ENCODE measurements at places on chromosomes 12 and 14. TPM values are rescaled to one million over a fixed set of nuclear protein-coding genes. Genes with fewer than 3 reads are reported as not detected.

- DNase-seq: no peak
These were observed 162.5 kb downstream of the PPM1H start for GRCh38 chr12:62772416-62772955.

GRCh38 chr12:59382282-59383078 is 213.3 kb upstream of the SLC16A7 start:
- no peak for DNase-seq

DNA sequence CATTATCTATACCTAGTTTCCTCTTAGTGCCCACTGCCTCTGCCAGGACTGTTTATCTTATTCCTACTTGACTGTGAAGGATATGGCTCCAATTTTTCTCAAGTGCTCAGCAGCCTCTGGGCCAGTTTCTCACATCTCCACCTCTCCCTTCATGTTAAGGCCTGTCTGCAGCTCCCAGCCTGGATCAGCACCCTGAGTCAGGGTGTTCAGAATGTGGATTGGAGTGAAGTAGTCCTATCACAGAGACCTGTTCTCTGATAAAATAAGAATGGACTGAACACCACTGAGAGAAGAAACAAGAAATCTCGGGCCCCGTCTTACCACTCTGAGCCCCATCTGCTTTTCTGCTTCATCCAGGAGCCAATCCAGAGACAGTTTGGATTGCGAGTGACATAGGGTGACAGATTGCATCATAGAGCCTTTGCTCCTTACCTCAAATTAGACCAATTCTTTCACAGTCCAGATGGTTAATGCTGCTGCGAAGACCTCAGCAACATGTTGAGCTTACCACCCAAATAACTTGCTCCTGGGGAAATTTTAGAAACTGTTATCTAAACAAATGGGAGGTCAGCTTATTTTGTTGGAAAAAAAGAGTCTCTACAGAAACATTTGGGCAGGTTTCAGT is 473.1 kb downstream of the PDZRN4 start:
- no peak for DNase-seq

The TROAP gene
- 50.0 TPM for total RNA-seq

- DNase-seq: no peak
These were observed 8.4 kb downstream of the AMDHD1 start for GRCh38 chr12:95951515-95951914.

GRCh38 chr14:26206640-26207039 is 391.2 kb downstream of the NOVA1 start:
- DNase-seq: no peak

The SLC24A4 gene
- total RNA-seq: not detected

The PRKD1 gene
- total RNA-seq: 8.2 TPM

DNA sequence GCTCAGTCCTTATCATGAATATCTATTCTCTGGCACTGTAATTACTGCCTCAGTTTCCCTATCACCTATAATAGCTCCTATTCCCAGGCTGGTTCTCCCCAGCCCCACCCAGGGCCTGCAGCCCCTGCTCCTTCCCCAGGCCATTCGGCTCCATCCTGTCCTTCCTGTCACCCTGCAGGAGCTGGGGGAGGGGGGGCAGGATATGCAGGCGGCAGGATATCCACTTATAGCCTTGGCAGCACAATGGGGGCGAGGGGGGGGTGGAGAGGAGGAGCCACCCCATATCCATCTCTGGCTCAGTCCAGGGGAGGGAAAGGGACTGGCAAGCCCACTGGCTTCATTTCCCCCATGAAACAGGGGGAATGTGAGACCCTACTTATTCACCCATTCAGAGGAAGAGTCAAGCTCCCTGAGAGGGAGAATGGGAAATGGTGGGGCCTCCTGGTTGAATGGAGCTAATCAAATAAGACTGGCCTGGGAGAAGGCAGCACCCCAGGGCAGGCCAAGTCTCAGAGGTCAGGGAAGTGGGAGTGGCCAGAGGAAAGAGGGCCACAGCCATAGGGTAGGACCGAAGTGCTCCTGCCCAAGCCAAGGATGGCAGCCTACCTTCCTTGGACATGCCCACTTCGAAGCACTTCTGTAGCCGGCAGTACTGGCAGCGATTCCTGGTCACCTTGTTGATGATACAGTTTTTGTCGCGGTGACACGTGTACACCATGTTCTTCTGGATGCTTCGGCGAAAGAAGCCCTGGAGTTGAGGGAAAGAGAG is 7.8 kb upstream of the ITGB7 start:
- DNase-seq: no peak

The GLI1 gene
- 6.5 TPM for total RNA-seq

GRCh38 chr14:26097852-26098251 is 500.0 kb downstream of the NOVA1 start:
- no peak for DNase-seq

DNA sequence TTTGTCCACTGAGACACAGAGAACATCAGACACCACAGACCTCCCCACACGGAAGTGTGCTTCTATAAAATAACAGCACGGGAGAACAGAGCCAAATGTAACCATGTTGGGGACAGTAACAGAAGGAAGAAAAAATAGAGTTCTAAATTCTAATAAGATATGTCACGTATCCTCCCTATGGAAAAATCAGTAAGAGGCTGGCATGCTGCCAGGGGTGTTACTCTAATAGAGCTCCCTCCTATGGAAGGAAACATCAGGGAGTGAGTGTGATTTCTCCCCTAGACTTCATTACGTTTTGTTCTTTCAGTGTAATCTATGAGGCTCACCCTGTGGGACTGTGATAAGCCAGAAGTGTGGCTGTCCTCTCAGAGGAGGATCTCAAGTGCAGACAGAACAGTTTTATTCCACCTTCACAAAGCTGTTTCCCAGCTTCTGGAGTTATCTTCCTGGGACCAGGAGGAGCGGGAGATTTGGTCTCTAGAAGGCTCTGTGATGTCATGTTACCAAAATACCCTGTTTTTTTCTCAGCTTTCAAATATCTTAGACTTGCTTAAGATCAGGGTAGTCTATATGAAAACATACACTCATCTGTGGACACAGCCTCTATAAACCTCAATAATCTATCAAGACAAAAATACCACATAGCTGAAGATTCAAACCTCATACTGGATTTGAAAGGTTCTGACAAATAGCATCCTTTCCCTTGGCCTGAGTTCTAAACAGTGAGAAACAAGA is 69.3 kb downstream of the ZFC3H1 start:
- no peak for DNase-seq

GRCh38 chr12:7139200-7139599 is 9.0 kb downstream of the CLSTN3 start:
- DNase-seq: no peak

DNA sequence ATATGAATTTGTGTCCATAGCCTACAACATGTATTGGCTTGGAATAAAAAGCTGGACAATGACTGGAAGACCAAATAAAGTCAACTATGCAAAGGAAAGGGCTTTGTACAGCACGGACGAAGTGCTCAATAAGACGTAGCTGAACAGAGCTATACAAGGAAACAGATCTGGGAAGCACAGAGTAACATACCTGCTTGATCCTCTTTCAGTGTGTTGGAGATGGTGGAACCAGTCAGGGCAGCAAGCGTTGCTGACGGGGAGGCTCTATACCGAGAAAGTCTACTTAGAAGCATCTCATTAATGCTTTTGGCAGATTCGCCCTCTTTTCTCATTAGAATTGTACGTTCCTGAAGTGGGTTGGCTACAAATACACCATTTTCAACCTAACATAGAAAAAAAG is 99.3 kb downstream of the HECTD4 start:
- no peak for DNase-seq

The SYNDIG1L gene
- not detected for total RNA-seq

DNA sequence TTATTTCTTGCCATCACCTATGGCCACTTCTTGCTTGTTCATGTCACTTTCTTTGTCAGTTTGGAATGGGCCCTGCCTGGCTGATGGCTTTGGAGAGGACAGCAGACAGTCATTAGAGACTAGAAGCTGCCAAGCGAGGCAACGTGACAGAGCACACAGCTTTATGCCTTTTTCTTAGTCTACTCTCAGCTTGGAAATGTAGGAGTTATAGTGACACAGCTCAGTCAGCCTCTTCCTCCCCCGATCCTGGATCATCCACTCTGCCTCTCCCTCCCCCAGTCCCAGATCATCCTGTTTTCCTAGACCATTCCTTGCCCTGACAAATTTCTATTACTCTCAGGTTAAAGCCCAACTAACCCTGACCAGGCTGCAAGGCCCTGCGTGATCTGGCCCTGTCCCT is 26.6 kb downstream of the ETV6 start:
- no peak for DNase-seq

The RD3L gene
- not detected for total RNA-seq

DNA sequence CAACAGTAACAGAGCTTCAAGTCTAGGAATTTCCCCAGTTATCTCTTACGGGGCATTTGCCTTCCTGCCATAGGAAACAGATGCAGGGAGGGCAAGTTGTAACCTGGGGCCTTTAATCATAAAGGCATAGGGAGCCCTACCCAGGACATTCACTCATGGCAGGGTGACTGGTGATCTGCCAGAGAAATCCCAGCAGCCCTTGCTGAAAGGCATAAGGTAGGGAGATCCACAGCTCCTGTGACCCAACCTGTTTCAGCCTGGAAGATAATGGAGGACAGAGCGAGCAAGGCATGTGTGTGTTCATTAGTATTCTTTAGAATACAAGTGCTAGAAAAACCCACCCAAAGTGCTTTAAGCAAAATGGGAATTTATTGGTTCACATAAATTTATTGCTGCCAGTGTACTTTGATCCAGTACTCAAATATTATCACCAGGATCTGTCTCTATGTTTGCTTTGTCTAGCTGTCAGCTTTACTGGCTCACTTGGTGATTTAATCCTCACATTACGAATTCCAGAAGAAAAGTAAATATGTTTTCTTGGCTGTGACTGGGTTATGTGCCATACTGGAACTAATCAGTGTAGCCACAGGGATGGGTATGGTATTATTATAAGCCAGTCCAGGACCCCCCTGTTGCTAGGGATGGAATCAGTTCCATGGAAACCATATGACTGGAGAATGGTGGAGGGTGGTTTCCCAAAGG is 21.1 kb upstream of the AKAP6 start:
- DNase-seq: no peak

- no peak for DNase-seq
These were observed 843.2 kb downstream of the GALC start for GRCh38 chr14:87149583-87150354.

DNA sequence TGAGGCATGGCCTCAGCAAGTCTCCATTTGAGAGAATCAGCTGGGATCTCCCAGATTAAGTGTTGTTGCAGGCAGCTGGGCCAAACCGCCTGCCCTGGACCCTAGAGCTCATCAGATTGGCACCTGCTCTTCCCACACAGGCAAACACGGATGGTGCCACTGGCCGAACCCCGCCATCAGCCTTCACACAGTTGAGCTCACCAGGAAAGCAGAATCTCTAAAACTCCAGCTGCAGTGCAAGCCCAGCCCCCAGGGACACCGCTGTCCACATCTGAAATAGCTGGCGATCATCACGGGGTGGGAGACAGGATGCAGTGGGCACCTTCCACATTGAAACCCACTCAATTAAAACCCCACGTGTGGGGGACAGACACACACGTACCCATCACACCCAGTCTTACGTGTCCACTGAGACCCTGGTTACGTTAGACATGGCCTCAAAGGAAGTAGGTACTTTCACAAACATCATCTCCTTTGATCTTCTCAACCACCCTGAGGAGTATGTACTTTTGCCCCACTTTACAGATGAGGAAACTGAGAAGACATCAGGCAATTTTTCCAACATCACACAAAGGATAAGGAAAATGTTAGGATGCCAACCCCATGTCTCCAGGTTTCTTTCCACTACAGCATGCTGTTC is 88.8 kb downstream of the SINHCAF start:
- no peak for DNase-seq

GRCh38 chr14:44847526-44848309 is 114.0 kb downstream of the KLHL28 start:
- no peak for DNase-seq

DNA sequence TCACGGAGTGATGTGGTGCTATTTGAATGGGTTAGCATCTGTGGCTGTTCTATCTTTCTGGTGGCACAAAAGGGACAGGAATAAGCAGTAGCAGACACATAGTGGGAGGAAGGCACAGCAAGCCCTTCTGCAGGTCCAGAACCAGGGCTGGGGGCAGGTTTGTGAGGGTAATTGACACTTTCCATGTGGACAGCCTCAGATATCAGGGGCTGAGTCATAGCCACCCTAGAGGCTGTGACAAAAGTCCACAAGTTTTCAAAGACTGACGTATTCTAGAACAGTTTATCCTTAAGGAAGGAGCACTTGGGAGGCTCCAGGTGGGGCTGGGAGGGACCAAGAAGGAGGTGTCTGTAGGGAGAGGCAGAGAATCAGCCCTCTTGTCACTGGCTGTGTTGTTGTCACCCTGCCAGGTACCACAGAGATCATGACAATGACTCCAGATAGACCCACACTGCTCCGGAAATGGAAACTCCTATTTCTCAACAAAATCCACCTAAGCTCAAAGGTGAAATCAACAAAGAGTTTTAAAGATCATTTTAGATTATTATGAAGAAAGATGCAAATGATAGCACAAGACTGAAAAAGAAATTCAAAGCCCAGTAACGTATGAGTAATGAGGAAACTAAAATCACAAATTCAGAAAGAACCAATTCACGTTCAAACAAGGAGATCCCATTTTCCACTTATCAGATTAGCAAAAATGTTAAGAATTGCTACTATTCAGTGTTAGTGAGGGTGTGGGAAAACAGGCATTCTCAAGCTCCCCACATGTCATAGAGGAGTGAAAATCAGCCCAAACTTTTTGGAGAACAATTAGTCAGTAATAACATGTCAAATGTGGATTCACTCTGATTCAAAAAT is 48.3 kb downstream of the NFKBIA start:
- no peak for DNase-seq

The EML1 gene
- total RNA-seq: 35.3 TPM

The KRT77 gene
- total RNA-seq: not detected

DNA sequence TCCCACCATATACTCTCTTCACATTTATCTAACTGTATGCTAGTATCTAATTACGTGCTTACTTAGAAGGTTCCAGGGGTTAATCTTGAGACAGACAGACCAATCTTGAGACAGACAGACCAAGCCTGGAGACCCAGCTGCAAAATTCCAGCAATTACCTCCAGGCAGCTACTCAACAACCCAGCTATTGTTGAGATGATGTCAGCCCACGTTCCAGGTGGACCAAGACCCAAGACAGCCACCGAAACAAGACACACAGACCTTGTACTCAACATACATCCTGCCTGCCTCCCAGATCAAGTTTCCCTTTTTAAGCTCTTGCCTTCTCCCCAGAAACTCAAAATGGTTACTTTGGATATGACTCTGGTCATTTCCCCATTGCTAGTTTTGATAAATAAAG is 64.9 kb upstream of the VASH1 start:
- DNase-seq: no peak

DNA sequence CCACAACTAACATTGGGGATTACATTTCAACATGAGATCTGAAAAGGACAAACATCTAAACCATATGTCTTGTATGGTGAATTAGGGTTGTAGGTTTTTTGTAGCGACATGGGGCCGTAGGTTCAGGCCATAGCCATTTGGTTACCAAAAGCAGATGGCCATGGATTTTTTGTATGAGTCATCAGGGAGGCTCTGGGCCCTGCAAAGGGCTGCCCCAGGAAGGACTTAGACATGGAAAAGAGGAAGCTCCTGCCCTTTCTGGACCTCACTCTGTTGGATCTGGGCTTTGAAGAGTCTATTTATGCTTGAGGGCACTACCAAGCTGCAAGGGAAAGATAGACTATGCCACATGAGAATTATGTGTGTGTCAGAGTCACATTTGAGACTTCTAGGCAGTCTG is 89.3 kb upstream of the DHRS4 start:
- no peak for DNase-seq

- DNase-seq: no peak
These were observed 1584.4 kb upstream of the SEL1L start for GRCh38 chr14:83118029-83118428.

Measured in Panc1 (cell line).